Activated T-helper 1 cell treated with anti-CD3 and anti-CD28 coated beads, Interleukin-2, amount 50 U/mL, for 16 hours (primary cell): ENCODE measurements at places on chromosomes 6 and 20.

GRCh38 chr6:155495011-155495768 is 39.6 kb upstream of the NOX3 start:
- DNase-seq, result no peak

DNA sequence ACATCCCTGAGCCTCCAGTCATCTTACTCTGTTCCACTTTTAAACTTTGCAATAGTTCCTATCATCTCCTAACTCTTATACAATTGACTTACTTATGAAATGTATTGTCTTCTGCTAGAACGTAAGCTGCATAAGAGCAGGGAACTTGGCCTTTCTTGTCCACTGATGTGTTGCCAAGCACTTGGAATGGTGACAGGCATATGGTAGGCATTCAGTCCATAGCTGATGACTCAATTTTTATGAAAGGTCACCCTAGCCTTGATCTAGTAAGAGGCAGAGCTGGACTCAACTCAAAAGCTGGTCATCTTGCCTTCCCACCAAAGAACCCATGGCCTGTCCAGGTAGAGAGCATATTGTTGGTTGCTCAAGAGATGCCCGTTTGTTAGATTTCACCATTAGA is 82.4 kb upstream of the FAM184A start:
- no peak for DNase-seq

GRCh38 chr6:21970569-21971300 is 326.1 kb downstream of the PRL start:
- no peak for DNase-seq

- no peak for DNase-seq
These were observed 130.3 kb downstream of the GRM4 start for GRCh38 chr6:34015586-34015985.
